ENCODE measurements at places on chromosomes 12 and 14. TPM values are rescaled to one million over a fixed set of nuclear protein-coding genes. Genes with fewer than 3 reads are reported as not detected.

DNA sequence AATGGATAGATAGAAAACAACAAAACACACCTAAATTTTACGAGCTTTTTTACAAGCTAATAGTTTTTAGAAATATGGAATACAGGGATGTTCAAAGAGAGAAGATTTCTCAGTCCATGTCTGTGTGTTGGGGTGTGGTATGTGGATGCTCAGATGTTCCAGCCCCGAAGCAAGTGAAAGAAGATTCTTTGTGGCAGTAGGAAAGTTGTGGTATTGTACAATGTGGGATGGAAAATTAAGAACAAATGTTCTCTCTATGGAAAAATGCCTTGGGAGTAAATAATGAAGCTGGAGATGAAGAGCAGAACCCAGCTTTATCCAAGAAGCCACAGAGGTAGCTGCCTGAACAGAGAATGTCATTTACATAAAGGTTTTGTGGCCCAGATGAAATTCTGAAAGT, 150.3 kb upstream of the PRKD1 start:
- DNase-seq: no peak

Gene DHRS2
- total RNA-seq: 0.24 TPM

DNA sequence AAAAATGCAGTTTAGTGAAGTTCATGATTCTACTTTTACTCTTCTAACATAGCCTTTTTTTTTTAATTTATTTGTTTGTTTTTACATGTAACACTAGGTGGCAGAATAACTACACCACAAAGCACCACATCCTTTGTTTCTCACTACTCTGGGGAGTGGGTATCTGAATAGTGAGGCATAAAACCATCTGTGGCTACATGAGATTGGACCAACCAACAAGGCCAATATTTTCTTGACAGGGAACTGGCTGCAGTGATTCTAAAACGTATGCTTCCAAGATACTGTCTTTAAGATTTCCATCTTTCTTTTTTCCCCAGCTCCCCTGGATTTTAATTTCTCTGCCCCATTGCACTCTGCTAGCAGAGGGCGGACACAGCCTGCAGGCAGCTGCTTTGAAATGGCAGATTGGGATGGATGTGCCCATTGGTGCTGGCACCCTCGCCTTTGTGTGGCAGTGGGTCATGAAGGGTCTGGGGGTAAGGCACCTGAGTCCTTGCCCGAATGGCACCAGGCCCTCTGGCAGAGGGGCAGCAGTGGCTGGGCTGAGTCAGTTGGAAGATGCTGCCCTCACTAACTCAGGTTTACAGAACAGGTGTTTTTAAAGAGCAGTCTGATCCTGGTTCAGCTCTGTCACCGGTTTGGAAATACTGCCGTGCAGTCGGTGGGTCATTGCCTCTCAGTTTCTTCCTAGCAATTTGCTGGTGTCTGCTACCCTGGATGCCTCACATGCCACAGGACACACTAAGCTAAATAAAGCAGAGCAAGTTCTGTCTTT, 429.1 kb downstream of the RAD51B start:
- no peak for DNase-seq

DNA sequence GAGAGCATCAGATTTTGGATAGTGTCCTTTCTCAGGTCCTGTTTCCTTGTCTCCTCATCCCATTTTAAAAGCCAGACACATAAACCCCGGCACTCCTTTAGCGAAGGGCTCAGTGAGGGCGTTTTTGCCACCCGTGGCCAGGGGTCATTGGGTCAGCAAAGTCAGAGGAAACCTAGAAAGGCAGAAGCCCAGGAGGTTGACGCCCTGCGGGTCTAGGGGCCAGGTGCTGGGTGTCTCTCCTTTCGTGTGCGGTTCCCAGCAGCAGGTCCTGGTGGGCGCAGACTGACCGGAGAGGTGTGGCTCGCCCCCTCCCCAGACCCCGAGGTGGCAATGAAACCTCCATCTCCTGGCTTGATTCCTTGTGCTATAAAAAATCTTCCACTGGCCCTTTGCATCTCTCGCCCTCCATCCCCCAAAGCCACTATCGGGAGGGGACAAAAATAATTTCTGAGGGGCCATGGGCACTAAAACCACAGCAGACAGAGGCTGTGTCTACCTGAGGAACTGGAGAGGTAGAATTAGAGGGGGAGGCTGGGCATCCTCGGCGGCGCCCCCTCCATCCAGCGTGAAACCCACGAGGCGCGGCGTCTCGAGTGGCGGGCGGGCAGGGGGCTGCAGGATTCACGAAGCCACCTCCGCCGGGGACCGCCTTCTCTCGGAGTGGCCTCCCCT, 858 bp upstream of the FRMD6 start:
- DNase-seq: no peak

Gene RND1
- total RNA-seq: 1.3 TPM

Gene TMEM63C
- total RNA-seq: not detected

GRCh38 chr14:74879427-74880182, 2.1 kb upstream of the DLST start:
- no peak for DNase-seq

- DNase-seq: no peak
These were observed 98.4 kb downstream of the CCDC60 start for GRCh38 chr12:119432949-119433348.

GRCh38 chr12:131618303-131618658, 92.6 kb upstream of the SFSWAP start:
- no peak for DNase-seq

DNA sequence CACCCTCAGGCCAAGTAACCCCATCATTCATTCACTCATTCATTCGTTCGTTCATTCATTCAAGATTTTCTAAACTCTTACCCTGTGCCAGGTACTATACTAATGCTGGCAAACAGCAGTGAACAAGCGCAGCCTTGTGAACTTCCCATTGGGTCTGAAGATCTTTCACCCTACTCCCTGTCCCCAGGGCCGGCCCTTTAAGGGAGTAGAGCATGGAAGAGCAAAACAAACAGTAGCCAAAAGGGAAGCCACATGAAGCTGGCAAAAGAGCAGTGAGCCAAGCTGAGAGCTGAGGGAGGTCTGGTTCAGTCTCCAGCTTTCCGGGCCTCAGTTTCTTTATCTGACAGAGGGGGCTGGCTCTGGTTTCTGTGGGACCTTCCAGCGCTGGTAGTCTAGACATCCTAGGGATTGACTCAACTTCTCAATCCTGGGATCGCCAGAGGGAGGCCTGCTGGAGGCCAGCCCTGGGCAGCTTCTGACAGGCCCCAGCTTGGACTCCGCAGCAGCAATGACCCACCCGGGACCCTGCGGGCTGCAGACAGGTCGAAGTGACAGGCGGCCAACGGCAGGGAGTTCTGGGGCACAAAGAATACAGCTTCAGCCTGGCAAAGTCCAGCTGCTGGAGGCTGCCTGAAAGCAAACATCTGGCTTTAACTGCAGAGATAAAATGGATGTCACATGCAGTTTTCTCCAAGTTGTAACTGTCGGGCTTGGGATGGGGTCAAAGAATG, 27.1 kb downstream of the ACTN1 start:
- DNase-seq: no peak

GRCh38 chr14:33714527-33715226, 236.2 kb downstream of the EGLN3 start:
- no peak for DNase-seq

DNA sequence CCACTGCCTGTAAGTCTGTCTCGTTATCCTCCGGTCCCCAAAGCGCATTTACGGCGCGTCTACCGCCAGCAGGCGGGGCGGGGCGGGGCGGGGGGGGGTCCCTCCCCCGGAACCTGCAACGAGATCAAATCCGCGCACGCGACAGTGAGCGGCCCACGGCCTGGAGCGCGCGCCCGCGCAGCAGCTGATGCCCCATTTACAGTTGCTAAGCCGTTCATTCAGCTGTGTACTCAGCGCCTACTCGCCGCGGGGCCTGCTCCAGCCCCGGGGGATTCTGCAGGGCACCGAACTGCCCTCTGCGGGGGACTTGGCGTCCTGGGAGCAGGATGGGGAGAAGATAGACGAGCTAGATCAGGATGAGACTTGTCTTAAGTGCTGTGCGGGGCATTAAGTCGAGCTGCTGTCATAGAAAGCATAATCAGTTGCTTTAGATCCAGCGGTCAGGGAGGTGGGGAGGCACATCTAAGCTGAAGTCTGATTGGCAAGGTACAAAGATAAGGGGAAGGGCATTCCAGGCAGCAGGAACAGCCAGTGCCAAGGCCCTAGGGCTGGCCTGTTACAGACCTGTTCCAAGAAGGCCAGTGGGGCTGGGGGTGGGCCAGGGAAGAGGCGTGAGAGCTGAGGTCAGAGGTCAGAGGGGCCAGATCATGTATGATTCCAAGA, 1.4 kb upstream of the CCDC85C start:
- DNase-seq: no peak

Gene KLHDC1
- total RNA-seq: 10.2 TPM

Gene A2ML1
- not detected for total RNA-seq

- DNase-seq: no peak
These were observed 15.1 kb downstream of the RNF41 start for GRCh38 chr12:56206452-56207166.

- DNase-seq: no peak
These were observed 29.6 kb downstream of the CRADD start for GRCh38 chr12:93706824-93707223.

All from omental fat pad (tissue), 4 donors.